Activated CD4-positive, alpha-beta T cell treated with anti-CD3 and anti-CD28 coated beads for 24 hours (primary cell): ENCODE measurements at places on chromosomes 4 and X.

- DNase-seq, result no peak
Observed at GRCh38 chrX:105870445-105870844, 48.1 kb downstream of the NRK start.

DNA sequence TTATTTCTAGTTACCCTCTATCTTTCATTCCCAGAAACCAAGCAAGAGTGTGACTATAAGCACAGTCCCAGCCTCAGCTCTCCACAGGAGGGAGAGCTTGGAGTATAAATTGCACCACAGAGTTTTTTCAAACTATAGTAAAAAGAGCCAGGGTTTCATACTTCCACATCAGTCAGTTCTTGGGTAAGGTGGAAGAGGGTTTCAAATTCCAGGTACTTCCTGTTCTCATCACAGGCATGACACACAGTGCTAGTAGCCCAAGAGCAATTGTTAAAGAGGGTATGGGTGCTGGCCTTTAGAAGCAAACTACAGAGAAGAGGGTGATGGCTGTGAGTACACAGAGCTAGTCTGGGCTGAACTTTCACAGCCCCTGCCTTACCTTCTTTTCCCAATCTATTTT lies 5.7 kb upstream of the IL1RAPL1 start:
- DNase-seq, result no peak

GRCh38 chrX:42188730-42189129 lies 265.4 kb upstream of the CASK start:
- no peak for DNase-seq

- no peak for DNase-seq
Observed at GRCh38 chrX:114717921-114718320, 134.0 kb downstream of the HTR2C start.

GRCh38 chrX:933611-934010 lies 278.8 kb downstream of the CRLF2 start:
- DNase-seq, result no peak

DNA sequence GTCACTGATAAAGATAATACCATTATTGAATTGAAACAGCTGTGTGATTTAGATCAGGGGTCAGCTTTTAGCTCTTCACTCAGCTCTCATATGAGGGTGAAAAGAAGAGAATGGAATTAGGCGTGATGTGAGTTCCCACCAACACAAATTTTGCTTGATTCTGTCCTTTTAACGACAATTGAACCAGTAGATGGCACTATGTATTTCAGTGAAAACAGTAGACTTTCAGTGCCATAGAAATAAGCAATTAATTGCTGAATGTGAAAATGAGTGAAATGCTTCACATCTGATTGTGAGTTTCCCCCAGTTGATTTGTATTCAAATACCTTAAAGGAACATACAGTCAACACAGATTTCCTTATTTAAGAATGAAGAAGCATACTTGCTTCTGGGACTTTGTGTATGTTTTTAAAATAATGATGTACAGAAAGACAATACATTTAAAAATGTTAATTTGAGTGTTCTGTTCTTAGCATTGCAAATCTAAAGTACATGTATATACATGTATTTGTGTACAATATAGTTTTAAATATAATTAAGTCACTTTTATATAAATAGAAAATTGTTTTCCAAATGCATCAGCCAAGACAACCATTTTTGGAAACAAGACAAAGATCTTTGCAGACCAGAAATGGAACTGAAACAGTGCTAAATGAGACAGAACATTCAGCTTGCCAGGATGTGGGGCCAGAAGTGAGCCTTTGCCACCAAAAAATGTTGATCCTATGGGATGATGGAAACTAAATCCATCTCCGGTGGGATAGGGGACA lies 178.8 kb downstream of the SNCA start:
- no peak for DNase-seq

- DNase-seq, result no peak
Observed at GRCh38 chrX:45517090-45517973, 316.7 kb upstream of the DIPK2B start.

GRCh38 chr4:170872794-170873193 lies 783.0 kb upstream of the AADAT start:
- no peak for DNase-seq

- no peak for DNase-seq
Observed at GRCh38 chr4:58636381-58636780, 1526.2 kb upstream of the IGFBP7 start.

GRCh38 chrX:133649651-133650050 lies 234.4 kb upstream of the GPC4 start:
- no peak for DNase-seq
